ENCODE measurements at places on chromosomes 12 and 14.

DNA sequence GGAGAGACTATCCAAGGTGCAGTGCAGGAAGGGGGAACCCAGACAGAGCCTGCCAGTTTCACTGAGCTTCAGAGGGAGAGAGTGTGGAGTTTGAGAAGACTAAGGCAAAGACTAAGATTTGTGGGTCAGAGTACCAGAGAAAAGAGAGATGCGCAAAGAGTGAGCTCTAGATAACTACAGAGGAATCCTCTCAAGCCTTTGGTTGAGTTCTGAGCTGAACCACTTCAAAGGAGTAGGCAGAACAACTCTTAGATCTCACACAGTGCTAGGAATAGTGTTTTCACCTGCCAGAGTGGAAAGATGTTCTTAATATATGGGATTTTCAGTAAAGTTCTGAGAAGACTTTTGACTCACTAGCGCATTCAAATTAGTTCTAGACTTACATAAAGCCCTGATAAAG is 10.7 kb upstream of the M6PR start:
- DNase-seq = no peak

DNA sequence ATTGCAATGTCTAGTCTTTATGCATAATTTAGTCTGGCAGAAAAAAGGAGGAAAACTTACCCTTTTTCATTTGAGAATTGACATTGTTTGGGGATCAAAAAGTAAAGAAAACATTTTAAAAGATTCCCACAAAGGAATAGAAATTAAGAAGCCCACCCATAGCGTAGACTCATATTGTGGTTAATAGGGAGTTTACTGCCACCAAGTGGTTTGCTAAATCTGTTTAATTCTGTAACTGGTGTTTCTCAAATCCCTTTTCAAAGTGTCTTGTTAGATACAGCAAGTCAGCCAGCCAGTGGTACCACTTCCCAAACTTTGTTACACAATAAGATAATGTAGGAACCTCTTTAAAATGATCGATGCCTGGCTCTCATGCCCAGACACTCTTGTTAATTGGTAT is 180.3 kb downstream of the IPO8 start:
- DNase-seq = peak; percentile 60

GRCh38 chr14:24694680-24695079 is 60.7 kb upstream of the GZMB start:
- DNase-seq = no peak

DNA sequence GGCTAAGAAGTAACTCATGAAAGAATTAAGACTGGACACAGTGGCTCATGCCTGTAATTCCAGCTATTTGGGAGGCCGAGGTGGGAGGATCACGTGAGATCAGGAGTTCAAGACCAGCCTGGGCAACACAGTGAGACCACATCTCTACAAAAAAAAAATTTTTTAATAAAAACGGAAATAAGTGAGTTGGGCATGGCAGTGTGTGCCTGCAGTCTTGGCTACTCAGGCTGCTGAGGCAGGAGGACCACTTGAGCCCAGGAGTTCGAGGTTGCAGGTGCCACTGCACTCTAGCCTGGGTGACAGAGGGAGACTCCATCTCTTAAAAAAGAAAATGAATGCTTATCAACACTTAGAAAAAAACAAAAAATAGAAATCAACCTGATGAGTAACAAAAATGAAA is 117.7 kb downstream of the CALM1 start:
- DNase-seq = no peak

- DNase-seq = peak; percentile 60
Measured at GRCh38 chr12:91111366-91112325, at the start of gene LUM. LUM (minus strand) TSS chr12:91111494; CDS start chr12:91108979, 2,515 bp downstream.

- DNase-seq = peak; percentile 46
Measured at GRCh38 chr12:23083267-23083666, 458.3 kb downstream of the ETNK1 start.

DNA sequence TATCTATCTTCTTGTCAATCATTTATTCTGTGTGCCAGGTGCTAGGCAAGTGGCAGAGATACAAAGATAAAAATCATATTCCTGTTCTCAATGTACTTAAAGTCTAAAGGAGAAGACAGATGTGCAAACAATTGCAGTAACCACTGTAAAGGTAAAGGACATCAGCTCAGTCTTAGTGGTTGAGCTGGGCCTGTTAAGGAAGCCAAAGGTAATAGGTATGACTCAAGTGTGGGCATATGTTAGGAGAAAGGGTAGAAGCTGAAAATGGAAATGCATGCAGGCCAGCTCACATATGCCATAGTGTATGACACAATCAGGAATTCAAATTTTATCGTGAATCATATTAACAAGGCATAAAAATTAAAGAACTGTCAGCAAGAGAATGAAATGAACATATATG is 49.8 kb downstream of the FAR2 start:
- no peak for DNase-seq

Measured in fibroblast of pulmonary artery (primary cell).